Retina (tissue), 1 donor: ENCODE measurements at places on chromosomes 7 and 10.

DNA sequence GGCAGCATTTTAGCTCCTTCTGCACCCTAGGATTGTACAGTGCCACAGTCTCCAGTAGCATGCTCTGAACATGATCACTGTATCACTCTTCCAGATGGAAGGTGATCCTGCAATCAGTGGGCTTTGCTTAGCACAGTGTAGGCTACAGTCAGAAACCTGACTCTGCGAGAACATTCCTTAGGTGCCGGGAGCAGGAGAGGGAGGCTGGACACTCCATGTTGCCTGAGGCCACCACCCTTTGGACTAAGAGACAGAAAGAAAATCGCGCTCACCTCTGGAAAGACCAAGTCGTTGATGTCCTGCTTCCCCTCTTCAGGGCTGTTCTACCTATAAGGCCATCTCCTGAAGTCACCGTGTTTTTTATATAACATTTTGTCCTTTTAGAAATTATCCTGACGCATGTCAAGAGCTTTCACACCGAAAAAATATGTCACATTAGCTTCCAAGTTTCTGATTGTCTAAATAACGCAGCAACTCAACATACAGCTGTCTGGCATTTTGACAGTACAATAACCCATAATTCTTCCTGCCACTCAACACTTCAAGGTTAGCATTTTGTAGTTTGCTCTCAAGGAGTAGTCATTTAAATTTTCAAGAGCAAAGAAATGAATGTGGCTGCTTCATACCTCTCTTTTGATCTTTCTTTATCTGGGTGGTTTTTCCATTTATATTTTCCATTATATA is 563.1 kb downstream of the LRMDA start:
- no peak for DNase-seq

DNA sequence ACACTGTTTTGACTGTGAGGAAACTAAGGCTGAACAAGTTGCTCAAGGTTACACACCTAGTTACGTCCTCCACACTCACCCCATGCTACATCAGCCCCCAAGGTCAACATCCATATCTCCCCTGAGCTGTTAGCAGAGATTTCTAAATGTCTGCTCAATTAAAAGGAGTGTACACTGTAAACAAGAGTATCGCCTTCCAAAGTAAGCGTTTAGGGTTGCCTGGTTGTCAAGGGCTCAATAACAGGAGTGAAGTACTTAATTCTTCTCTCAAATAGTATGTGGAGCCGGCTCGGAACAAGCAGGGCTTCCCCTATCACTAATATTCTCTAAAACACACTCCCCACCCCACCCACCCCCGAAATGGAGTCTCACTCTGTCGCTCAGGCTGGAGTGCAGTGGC is 412.8 kb upstream of the GALNT17 start:
- DNase-seq, result no peak

DNA sequence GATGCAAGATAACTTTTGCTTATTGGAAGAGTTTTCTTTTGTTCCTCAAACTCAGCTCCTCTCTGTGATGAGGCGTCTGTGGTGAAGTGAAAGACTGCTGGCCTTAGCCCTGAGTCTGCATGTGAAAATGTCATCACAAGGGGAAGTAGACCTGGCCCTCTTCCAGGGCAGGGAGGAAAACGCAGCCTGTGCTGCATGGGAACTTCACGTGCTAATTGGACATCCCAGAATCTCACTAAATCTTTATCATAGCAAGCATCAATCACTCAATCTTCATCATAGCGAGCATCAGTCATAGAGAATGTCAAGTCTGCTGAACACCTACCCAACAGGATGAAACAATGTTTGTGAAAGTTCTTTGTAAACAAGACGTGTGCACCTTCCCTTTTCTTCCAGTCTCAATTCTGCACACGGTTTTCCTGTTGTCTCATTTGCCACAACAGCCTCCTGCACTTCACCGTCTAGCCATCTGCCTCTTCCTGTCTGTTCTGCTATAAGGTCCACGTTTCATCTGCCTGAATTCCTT is 314.6 kb downstream of the FRMD4A start:
- no peak for DNase-seq

DNA sequence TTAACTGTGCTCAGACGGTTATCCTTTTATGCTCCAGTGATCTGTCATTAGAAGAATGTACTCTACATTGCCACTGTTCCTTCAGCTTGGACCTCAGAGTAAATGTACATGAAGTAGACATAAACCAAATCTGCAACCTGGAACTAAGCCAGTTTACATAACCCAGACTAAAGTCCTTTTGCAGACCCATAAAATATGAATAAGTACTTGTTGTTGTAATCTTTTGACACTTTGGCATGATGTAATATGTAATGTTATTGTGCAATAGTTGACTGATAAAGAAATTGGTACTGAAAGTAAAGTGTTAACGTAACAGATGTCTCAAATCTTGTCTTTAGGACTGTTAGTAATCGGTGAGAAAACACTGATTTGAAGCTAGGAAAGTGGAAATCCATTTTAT is 115.8 kb upstream of the SORCS1 start:
- DNase-seq, result no peak

- DNase-seq, result no peak
Observed at GRCh38 chr10:59831658-59832503, 74.5 kb downstream of the CCDC6 start.
